Foreskin fibroblast (primary cell): ENCODE measurements at places on chromosomes 2 and 18.

- DNase-seq = no peak
These were observed 529.7 kb downstream of the SATB2 start for GRCh38 chr2:198928026-198928425.

- peak; percentile 71 for DNase-seq
These were observed 88.4 kb upstream of the STK17B start for GRCh38 chr2:196259507-196260481.

DNA sequence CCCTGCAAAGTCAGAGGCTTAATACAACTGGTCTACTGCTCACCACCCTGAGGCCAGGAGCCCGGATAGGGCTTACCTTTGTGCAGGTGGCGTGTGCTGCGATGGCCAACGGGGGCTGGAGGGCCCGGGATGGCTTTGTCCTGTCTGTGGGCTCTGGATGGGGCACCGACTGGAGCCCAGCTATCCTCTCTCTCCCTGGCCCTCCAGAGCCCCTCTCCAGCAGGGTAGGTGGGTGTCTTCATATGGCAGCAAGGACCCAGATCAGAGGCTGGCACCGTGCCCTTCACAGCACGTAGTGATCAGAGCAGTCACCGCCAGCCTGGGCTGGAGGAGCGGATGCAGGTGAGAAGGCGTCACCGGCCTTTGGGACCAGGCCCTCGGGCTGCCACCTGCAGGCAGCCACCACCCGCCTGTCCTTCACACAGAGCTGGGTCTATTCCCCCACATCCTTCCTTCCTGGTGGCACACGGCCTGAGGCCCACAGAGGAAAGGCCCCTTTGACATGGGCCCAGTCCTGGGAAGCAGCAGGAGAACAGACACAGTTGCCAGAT lies 232.1 kb downstream of the EIPR1 start:
- no peak for DNase-seq

DNA sequence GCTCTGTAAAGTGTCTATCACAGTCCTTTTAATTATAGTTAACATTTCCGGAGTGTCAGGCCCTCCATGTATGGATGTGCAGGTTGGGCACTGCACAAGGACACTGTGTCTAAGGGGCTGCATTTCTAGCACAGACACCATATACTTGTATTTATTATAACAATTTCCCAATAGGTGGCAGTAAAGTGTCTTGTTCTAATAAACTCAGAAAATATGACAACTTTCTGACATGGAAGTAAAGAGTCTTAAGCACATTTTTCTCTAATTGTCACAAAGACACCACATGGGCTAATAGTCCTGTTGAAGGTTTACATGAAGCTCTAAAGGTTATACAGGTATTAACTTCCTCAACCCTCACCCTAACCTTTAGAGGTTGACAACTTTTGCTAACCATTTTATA lies 156.6 kb downstream of the DYSF start:
- peak; percentile 45 for DNase-seq

- DNase-seq = no peak
These were observed 97.9 kb downstream of the FIGN start for GRCh38 chr2:163637871-163638270.

DNA sequence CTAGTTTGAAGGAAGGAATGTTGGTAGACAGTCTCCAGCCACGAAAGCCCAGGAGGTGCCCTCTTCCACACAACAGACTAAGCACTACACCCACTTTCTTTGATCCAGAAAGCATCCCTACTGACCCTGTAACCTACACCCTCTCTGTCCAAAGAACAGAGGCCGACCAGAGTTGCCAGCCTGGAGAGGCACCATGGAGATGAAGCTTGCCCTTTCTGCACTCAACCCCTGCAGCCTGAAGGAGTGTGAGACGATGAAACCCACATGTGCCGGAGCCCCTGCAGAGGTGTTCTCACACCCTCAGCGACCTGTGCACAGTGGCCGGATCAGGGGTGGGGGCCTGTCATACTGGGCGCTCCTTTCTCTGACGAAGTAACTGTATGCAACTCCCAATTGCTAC lies 136.3 kb downstream of the ZNF516 start:
- DNase-seq = no peak

DNA sequence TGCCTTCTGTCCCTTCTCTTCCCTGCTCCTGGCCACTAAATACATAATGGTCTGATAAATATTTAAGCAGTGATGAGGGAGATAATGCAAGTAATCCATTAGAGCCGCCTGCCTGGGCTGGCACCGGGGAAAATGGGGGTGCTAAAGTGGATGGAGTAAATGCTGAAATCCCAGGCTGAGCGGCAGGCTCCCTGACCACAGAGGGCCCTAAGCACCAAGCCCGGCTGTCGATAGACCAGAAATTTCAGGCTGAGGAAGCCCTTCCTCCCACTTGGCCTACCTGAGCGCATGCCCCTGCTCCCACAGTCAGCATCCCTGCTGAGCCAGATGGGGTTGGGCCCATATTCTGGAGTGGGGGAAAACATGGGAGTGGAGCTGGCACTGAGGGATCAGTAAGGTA lies 197.5 kb upstream of the SKOR2 start:
- no peak for DNase-seq

DNA sequence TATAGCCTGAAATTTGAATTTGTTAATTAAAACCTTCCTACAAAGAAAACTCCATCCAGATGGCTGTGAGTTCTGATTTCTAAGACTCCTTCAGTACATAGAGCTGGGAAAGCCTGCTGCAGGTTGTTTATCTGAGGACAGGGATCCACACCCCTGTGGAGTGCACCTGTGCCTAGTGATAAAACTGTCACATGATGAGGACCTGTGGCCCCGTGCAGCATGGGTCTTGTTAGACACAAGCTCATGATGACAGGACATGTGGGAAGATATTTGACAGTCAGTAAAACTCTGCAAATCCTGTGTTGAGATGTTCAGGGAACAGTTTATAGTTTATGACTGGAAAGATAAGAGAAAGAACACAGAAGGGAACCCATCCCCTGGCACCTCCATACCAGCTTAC lies 133.2 kb upstream of the TMEM18 start:
- no peak for DNase-seq

GRCh38 chr18:75054046-75054445 lies 154.9 kb downstream of the PTGR3 start:
- DNase-seq = no peak

- DNase-seq = no peak
These were observed 69.6 kb downstream of the HPCAL1 start for GRCh38 chr2:10372203-10372861.

GRCh38 chr2:45128580-45128997 lies 119.3 kb upstream of the SIX2 start:
- peak; percentile 93 for DNase-seq

DNA sequence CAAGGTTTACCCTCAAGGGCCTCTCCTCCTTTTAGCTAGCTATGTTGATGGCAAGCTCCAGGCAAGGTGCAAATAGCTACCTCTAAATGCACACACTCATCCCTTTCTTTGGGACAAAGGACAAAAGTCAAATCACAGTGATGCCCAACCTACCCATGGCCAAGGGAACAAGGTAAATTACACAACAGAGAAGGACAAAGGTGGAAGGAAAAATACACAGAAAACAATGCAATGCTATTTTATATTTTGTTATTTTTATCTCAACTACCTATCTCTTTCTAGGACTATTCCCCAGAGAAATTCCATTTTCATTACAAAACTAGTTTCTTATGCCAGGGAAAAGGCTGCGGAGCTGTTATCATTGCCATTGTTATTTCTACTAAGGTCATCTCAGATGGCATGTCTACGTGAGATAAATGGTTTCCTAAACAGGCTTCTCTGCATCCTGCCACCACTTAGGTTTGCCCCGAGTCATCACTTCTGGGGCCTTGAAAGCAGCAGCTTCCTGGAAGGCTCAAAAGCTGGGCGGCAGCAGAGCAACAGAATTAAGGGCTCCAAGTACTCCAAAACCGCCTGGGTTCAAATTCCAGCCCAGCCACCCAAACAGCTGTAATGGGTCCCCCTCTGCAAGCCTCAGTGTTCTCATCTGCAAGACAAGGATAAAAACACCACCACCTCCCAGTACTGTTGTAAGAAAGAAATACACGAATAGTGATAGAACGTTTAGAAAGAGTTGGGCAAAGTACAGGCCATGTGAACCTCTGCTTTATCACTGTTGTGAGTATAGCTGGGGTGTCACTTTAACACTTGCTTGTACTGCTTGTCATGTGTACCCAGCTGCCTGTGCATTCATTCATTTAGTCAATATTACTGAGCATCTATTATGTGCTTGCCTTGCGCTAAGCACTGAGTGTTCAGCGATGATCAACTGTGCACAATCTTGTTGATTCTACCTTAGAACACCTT lies 20.9 kb downstream of the BCL2 start:
- no peak for DNase-seq

DNA sequence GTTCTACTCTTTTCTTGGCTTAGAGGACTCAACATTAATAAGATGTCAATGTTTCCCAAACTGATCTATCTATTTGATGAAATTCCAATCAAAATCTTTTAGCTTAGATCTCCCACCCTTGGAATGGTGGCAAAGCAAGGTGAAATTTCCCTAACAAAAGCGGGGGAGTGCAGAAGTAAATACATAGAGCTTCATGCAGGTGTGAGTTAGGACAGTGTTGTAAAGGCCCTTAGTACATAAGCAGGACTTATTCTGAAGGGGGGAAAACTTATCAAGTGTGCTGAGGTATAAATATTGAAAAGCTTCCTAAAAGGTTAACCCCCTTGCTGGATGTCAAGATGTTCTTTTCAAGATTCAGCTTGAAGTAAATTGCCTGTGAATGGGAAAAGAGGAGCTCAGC lies 608.6 kb upstream of the CELF4 start:
- no peak for DNase-seq

DNA sequence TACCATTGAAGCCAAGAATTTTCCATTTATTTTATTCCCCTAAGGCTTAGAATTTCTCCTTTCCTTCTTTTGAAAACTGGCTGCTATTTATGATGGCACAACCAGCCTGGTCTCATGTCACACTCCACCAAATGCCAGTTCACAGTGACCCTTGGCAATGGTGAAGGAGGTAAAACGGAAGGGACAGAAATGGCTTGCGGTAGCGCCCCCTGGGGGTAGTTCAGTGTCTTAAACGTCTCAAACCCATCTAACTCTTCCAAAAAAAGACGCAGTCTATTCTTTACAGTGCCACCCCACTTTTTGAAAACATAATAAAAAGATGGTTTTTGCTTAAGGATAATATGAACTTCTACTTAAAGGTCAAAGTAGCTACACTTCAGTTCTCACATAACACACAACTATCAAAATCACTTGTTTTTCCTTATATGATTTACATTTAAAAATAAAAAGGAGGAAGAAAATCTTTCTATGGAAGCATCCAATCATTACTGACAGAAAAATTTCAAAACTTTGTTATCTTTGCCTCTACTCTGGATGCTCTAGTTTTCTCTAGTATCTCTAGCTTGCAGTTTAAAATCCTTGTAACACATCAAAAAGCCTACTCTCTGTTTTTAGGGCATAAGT lies 28.0 kb downstream of the PNO1 start:
- DNase-seq = no peak
